ENCODE measurements at places on chromosomes 12 and 14.

DNA sequence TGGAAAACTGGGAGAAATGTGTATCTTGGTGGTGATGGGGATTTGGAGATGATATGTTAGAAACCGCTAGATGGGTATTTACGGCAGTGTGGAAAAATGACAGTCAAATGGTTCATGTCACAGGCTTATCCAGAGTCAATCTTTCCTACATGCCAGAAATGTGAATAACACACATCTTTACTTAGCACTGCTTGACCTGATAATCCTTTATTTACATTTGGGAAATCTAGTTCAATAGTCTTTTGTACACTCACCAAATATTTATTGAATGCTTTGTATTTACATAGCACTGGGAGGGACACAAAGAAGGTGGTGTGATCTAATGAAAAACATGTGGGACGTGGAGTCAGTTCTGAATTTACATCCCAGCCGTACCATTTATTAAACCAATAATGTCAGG, 208.2 kb downstream of the DIO2 start:
- no peak for DNase-seq

- no peak for DNase-seq
These were observed 651 bp downstream of the PFKM start for GRCh38 chr12:48119834-48120195.

- no peak for DNase-seq
These were observed 661.8 kb downstream of the DIO2 start for GRCh38 chr14:79549515-79549914.

GRCh38 chr14:29462772-29463171, 464.9 kb downstream of the PRKD1 start:
- DNase-seq = peak; percentile 17

- DNase-seq = peak; percentile 79
These were observed 84.4 kb downstream of the VWF start for GRCh38 chr12:6039894-6040601.

GRCh38 chr14:61326847-61327246, 5.5 kb downstream of the PRKCH start:
- DNase-seq = no peak

DNA sequence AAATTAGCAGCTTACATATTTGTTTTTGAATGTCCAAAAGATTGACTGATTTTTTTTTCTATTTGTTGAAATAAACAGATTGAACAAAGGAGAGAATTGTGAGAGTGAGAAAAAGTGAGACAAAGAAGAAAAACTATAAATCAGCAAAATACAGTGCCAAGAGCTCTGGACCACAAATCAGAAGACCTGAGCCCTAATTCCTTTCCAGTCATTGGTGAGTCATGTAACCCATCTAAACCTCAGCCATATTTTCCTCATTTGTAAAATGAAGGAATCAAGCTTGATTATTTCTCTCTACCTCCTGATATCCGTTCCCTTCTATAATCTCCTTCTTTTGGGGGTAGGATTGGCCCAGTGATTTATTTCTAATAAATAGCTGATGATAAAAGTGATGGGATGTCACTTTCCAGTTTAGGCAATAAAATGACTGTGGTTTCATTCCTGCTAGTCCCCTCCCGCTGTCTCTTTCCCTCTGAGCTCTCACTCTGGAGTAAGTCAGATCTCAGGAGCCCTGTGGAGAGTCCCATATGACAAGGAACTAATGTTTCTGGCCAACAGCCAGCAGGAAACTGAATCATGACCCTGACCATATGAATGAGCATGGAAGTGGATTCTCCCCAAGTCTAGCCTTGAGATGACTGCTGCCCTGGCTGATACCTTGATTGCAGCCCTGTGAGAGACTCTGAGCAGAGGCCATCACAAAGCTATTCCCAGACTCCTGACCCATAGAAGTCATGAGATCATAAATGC, 218.9 kb downstream of the ACSS3 start:
- no peak for DNase-seq

GRCh38 chr12:45730348-45731189, 1.1 kb downstream of the ARID2 start:
- DNase-seq = peak; percentile 21

GRCh38 chr12:19450362-19450761, 11.1 kb downstream of the AEBP2 start:
- no peak for DNase-seq

GRCh38 chr12:120500581-120500980, 4.7 kb downstream of the DYNLL1 start:
- DNase-seq = no peak

DNA sequence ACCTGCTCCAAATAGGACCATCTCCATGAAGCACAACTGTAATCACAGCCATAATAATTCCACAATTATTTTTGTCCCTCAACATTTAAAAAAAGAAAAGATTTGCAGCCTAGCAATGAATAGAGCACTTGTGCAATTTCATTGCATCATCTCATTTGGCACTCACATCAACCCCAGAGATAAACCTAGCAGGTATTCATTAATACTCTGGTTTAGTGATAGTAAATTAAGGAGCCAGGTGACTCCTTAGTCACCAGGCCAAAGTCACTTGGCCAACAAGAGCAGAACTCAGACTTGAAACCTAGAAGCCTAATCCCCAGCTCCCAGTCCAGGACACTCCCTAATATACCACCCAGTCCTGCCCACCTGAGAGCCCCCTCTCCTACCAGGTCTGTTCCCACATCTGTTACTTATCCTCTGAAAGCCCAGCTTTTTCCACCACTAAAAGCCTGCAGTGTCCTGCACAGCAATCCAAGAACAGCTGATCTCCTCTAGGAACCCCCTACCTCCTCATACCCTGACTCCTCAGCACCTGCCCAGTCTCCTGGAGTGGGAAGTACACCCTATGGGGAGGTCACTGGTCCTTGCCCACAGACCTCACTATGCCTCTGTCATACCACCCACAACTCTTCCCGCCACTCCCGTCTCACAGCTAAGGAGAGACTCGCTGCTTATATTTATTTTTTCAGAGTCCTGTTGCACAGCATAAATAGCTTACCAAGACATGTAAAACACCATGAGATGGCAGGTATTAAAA, 22.1 kb downstream of the OR10P1 start:
- DNase-seq = no peak

GRCh38 chr12:27280412-27280811, 36.3 kb downstream of the STK38L start:
- no peak for DNase-seq

DNA sequence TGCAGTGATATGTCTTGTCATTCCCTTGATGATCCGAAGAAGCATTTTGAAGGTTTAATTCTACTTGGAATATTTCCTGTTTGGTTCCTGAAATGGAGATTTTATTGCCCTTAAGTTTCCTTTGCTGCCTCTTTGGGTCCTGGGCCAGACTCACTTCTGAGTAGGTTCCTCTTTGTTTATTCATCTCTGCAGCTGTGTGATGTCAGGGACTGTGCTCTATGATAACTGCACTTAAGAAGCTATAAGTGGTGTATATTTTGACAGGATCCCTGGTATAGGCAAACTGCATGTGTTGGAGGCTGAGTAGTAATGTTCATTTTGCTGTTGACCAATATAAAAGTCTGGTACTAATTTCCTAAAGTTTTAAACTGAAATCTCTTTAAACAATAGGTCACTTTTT, at the start of gene KLRC4:
Gene KLRC4 (minus strand): TSS at position 366 of the 400 bp plus-strand sequence. CDS start 182 bp downstream, at position 184.
- no peak for DNase-seq

- no peak for DNase-seq
These were observed 178.2 kb upstream of the HIF1A start for GRCh38 chr14:61516964-61517653.
